ENCODE measurements at places on chromosomes 12 and 14.

DNA sequence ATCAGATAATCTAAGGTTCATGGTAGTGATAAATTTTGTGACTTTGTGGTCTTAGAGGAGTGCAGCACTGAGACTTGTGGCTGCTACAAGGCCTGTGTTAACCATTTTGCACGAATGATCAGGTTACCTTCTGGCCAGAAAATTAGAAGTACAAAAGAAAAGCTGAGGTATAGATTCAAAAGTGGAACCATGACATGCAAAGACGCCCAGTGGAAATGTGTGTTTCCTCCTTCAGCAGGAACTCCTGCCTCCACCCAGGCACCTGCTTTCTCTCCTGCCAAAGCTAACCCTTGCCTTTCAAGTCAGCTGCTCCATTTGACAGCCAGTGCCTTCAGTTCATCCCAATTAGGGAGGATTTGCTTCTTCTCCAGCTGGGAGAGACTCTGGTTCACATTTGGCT, 10.1 kb downstream of the PDE6H start:
- DNase-seq = no peak

DNA sequence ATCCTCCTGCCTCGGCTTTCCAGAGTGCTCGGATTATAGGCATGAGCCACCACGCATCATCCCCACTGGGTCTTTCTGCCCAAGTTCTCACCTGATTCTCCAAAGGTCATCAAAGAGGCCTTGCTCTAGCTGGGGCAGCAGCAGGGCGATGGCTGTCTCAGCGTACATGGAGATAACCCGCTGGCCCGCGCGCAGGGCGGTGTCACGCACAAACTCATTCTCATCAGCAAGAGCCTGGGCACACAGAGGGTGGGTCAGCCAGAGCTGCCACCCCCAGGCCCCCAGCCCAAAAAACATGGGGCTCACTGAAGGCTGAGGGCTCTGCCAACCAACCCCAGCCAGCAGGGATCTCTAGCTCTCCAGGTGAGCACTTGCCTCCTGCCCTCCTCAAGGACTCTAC, 27.7 kb upstream of the RAB35 start:
- DNase-seq = no peak

- DNase-seq = no peak
Measured at GRCh38 chr14:59454139-59454538, 11.0 kb downstream of the GPR135 start.

DNA sequence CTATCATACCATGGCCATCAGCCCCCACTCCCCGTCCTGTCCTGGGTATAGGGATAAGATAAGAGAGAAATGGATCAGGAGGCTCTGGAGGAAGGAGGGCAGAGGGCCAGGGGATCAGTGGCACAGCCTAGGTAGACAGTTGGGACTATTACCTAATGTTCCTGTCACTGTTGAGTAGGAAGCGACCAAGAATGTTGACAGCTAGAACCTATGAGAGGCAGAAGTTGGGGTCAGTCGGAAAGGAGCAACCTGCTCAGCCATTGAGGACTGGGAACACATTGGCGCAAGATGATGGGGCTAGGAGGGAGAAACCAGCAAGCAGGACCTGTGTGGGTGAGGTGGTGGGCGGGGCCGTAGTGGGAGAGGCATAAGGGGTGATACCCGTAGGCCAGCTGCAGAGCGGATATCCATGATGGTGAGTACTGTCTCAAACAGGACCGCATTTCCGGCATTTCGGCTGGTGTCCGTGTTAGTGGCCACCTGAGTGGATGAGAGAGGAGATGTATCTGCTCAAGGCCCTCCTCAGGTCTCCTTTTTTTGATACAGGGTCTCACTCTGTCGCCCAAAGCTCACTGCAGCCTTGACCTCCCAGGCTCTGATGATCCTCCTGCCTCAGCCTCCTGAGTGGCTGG, 3.3 kb downstream of the AP1G2 start:
- DNase-seq = no peak

GRCh38 chr12:41653386-41654326, 465.5 kb downstream of the PDZRN4 start:
- DNase-seq = no peak

DNA sequence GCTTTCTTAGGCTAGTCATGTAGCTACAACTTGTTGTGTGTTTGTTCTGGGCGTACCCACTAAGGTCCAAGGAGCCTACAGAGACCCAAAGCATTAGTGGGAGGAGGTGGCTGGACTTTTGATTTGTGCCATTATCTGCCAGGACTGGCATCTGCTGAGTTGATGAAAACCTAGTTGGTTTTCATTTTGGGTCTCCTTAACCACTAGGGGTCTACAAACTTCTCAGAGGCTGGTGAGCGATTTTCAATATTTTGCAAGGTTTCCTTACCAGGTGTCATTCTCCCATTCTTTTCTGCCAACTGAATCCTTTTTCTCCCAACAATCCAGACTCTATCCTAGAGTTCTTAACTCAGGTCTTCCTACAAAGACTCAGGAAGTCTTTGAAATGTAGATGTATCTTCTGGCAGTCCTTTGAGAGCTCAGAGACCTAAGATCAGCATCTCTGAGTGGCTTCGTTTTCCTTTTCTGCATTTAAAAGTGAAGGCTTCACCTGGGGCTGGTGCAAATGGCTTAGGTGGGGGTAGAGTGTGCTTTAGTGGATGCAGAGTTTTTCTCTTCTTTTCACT, 150.0 kb upstream of the RMST start:
- DNase-seq = no peak

- no peak for DNase-seq
Measured at GRCh38 chr12:97299847-97300246, 162.8 kb upstream of the RMST start.

- no peak for DNase-seq
Measured at GRCh38 chr12:54253240-54253639, 26.7 kb downstream of the CBX5 start.

DNA sequence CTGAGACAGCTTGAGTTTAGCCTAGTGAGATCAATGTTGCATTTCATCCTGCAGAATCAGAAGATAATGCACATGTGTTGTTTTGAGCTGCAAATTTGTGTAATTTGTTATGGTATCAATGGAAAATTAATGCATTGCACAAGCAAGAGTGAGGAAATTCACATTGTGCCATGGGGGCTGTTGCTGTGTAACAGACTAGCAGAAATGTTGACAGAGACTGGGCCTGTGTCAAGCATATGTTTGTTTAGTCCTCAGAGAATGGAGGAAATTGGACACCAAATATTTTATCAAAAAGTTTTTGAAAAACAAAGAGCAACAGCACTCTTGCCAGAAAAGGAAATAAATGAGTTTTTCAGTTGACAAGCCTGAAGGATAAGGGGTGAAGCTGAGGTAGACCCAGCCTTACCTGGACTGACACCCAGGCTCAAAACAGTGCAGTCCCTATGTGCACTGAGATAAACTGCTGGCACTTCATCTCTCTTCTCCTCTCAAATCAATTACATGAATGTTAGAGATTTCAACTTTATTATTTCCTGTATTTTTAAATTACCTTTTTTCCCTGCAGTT, 1150.0 kb downstream of the FSCB start:
- no peak for DNase-seq

DNA sequence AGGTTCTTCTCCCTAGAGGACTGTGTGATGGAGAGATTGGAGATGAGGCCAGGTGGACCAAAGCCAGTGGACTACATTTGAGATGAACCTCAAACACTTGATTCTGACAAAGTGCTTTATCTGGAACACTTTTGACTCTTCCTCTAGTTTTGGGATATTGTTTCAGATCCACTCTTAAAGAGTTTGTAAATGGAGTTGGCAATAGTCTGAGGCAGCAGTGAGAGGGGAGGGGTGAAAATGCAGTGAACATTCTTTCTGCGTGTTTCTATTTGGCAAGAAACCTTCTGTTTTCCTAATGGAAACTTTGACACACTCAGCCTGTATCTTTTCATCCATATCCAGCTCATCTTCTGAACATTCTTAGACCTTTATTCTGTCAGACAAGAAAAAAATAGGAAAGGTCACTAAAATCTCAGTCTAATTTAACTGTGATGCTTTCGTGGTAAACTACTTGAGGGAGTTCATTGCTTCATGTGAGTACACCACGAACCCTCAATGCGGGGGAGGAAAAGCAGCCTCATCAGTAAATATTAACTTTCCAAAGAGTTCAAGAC, 57.4 kb upstream of the KCNJ8 start:
- no peak for DNase-seq

- no peak for DNase-seq
Measured at GRCh38 chr12:96322720-96323119, 77.5 kb downstream of the CDK17 start.

DNA sequence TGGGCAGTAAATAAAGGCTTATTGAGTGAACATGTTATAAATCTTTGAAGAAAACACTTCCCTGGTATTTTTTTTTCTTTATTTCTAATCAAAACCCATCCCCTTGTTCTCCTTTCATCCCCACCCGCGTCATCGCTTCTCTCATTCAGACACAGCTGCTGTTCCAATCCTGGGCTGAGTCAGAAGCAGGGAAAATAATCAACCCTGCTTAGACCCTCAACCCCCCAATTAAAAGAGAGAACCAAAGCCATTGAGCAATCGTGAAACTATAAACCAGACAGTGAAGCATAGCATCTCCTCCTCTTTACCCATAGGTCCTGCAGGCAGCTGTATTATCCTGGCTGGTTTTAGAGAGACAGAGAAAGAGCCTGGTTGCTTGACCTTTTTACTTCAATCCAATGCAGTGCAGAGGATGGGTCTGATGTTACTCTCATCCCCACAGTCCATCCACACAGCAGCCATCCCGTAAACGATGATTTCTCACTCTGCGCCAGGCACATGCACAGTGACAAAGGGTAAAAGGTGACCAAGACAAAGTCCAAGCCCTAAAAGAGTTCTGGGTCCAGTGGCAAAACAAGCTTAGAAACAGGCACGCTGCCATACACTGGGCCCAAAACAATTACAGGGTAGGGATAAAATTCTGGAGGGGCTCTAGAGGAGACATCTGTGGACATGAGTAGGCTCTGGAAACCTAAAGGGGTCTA, 238.3 kb downstream of the GALC start:
- DNase-seq = no peak
